ENCODE measurements at places on chromosomes 16 and 17.

- no peak for DNase-seq
These were observed 67.4 kb downstream of the SNX11 start for GRCh38 chr17:48174833-48175523.

DNA sequence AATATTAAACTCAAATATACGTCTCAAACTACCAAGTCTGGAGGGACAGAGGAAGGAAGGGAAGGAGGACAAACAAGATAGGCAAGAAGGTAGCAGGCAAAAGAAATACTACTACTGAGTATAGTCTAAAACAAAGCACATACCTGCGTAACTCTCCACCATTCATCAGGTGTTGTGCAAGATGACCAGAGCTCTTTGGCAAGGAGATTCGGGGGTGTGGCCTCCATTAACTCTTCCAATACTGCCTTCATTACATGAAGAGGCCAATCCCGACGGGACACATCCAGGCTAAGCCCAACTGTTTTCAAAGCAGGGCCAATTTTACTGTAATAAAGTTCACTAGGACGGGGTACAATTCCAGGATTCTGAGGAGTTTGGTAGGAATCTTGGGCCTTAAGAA is 38.2 kb upstream of the ARL6IP1 start:
- no peak for DNase-seq

DNA sequence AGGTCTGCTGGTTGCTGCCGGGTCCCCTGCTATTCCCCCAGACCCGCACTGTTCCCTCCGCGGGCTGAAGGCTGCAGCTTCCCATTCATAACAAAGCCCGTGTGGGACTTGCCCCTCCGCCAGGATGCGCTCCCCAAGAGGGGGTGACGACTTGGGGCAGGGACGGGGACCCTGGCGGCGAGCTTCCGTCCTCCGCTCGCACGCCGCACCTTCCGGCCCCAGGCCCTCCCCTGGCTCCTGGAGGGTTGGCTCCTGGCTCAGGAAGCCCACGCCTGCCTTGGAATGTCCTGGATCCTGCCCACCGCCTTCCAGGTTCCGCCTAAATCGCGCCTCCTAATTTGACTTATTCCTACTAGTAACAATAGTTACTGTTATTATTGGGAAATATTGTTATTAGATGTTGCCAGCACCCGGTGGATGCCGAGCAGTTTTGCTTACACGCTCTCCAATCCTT is 1.1 kb upstream of the TFAP4 start:
- DNase-seq, result no peak

DNA sequence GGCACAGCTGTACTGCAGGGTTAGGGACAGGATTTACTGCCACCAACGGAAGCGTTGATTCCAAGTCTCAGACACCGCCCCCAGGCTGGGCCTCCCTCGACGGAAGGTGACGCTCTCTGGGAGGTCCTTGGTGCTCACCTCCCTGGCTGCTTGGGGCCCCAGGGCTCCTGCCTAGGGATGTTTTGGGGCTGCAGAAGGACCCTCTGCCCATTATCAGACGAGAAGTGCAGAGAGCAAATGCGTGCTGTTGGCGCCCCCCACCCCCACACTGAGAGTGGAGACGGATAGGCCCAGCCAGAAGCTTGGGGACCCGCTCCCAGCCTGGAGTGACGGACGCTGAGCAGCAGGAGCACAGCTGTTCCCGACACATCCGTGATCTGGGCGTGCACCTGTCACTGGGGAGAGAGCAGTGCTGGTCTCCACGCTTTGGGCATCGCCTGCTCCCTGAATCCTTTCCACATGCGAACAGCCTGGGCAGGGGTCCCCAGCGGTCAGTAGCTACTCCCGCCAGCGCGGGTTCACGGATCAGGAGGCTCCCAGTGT is 5.1 kb upstream of the SOX8 start:
- DNase-seq, result no peak

DNA sequence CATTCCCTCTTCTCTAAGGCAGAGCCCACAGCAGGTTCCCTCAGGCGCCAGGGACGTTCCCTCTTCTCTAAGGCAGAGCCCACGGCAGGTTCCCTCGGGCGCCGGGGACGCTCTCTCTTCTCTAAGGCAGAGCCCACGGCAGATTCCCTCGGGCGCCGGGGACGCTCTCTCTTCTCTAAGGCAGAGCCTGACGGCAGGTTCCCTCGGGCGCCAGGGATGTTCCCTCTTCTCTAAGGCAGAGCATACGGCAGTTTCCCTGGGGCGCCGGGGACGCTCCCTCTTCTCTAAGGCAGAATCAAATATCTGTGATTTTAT is 24.3 kb downstream of the ACSF3 start:
- no peak for DNase-seq

- DNase-seq, result no peak
These were observed 139.4 kb downstream of the CPPED1 start for GRCh38 chr16:12664164-12664733.

Data from osteocyte (in vitro differentiated cells).